ENCODE measurements at places on chromosomes 13 and 19.

GRCh38 chr19:2478278-2478755 lies 2.4 kb downstream of the GADD45B start:
- DNase-seq = peak; percentile 29

- no peak for DNase-seq
Measured at GRCh38 chr13:24280720-24281119, 28.7 kb upstream of the C1QTNF9 start.

DNA sequence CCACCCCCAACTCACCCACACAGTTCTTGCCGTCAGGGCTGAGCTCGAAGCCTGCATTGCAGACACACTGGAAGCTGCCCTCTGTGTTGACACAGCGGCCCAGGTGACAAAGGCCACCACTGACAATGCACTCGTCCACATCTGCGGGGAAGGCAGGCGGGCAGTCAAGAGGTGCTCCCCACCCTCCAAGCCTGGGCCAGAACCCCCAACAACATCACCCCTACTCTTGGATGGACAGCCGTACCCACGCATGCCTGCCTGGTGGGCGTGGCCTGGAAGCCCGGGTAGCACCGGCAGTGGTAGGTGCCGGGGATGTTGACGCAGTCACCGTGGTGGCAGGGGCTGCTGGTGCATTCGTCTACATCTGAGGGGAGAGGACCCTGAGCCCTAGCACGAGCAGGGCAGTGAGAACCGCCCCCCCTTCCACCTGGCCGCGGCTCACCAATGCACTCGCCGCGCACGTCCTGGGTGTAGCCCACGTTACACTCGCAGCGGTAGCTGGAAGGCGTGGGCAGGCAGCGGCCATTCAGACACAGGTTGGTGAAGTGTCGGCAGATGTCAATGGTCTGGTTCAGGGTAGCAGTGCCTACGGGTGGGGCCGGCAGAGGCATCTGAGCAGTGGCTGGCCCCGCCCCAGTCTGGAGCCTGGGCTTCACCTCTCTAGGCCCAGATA lies 13.3 kb downstream of the FBN3 start:
- no peak for DNase-seq

GRCh38 chr19:48123907-48124651 lies 13.5 kb upstream of the PLA2G4C start:
- DNase-seq = no peak

GRCh38 chr19:28737021-28737895 lies 475.7 kb downstream of the UQCRFS1 start:
- DNase-seq = no peak

- no peak for DNase-seq
Measured at GRCh38 chr13:66875264-66875663, 354.9 kb downstream of the PCDH9 start.

DNA sequence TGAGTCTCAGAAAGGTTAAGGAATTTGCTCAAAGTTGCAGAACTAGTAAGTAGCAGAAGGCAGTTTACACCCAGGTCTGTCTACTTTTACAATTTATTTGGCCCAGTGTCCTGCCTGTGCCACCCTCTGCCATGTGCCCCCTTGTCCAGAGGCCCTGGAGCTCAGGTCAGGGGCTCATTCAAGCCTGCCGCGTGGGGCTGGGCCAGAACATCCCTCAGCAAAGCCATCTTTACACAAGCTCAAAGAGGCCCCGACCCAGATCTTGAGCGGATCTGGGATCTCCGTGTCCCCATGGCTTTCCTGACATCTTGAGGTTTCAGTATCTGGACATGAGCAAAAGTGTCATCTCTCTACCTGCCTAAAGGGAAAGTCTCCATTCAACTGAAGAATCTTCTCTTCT lies 76.4 kb upstream of the VSTM2B start:
- no peak for DNase-seq

DNA sequence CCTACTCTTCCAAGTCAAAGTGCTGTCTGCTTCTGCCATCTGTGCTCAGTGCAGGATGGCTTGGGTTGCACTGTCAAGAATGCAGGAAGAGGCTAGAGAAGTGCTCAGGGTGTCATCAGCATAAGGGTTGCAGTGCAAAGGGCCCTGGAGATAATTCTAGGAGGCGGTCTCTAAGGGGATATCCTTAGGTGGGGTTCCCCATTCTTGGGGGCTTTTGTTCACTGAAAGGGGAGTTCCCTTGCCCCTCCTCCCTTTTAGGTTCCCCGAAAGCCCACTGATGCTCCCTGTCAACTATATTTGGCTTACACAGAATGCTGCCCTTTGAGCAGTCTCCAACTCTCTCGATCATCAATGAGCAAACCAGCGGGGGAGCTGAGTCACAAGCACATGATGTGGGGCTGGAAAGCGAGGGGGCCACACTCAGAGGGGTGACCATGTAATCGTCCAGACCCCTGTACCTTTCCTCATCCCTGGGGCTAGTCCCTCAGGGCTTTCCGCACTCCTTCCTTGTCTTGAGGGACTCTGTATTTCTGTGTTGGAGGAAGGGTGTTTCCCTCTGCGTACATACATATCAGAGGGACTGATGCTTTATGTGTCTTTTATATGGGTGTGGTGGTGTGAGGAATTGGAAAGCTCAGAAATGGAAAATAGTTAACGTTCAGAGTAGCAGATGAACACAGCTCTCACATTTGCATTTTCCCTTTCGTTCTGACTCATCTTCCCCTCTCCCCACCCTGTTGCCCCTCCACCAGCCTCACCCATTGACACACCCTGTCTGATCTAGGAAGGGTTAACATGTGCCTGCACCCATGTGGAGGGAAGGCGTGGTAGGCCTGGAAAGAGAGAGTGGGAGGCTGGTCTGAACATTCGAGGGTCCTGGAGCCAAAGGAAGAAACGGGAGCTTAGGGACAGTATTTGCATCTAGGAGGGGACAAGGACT lies 6.7 kb downstream of the ZBTB32 start:
- DNase-seq = no peak

DNA sequence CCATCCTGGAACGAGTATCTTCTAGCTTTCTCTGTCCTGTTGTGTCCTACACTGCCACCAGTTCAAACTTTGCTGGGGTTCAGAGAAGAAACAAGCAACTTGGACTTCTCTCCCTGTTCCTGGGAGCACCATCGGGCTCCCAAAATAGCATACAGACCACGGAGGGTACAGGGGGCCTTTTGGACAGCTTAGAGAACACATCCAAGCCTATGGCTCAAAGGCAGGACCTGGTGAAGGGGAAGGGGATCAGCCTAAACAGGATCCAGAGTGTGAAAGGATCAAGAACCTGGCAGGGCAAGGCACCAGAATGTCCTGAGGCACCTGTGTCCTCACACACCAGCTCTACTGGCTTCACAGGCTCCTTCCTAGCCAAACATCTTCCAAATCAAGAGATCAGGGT lies 1336.5 kb downstream of the UQCRFS1 start:
- DNase-seq = no peak

DNA sequence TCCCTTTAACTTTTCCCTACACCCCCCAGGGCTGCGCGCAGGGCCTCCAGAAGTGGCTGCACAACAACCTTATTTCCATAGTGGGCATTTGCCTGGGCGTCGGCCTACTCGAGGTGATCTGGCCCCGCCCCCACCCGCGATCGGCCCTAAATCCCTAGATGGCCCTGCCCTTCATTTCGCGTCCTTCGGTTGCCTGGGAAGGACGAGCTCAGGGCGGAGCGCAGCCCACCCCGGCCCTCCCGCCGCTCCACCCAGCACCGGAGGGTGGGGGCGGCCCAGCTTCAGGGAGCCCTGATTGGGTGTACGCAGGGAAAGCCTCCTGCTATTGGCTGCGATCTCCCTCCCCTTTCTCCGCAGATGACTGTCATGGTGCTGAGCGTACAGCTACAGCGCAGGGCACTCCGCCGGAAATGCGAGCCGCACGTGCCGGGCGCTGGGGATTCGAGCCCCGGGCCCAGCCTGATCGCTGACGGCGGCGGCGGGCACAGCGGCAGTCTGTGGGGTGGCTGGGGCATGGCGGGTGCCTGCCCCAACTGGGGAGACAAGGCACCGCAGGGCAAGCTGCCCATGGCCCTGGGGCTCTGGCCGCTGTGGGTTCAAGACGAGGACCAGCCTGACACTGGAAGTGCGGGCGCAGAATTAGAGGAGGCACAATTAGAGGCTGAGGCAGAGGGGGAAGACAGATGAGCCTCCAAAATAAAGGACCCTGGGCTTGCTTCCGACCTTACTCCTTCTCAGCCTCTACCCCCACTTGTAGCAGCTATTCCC lies 4.3 kb downstream of the CD37 start:
- no peak for DNase-seq

DNA sequence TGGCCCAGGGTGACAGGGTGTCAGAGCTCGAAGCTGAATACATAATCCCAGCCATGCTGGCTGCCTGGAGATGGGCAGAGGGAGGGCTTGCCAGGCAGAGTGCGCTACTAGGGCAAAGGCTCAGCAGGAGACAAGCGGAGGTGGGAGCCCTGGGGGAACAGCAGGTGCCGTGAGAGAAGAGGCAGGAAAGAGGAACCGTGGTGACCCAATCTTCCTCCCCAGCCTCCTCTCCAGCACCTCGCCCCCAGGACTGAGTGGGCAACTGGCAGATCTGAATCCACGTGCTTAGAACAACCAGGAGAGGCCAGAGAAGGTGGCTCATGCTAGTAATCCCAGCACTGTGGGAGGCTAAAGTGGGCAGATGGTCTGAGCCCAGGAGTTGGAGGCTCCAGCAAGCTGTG lies 11.0 kb upstream of the CCL25 start:
- DNase-seq = no peak

DNA sequence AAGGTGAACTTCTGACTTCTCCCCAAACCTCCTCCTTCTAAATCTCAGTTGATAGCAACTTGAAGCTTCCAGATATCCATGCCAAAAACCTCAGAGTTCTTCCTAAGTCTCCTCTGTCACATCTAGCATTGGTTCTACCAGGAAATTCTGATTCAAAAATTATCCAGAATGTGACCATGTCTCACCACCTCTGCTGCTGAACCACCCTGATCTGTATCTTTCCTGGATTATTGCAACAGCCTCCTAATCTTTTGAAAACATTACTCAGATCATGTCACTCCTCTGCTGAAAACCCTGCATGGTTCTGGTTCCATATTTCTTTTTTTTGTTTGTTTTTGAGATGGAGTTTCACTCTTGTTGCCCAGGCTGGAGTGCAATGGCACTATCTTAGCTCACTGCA lies 78.7 kb upstream of the TNFSF11 start:
- DNase-seq = no peak

DNA sequence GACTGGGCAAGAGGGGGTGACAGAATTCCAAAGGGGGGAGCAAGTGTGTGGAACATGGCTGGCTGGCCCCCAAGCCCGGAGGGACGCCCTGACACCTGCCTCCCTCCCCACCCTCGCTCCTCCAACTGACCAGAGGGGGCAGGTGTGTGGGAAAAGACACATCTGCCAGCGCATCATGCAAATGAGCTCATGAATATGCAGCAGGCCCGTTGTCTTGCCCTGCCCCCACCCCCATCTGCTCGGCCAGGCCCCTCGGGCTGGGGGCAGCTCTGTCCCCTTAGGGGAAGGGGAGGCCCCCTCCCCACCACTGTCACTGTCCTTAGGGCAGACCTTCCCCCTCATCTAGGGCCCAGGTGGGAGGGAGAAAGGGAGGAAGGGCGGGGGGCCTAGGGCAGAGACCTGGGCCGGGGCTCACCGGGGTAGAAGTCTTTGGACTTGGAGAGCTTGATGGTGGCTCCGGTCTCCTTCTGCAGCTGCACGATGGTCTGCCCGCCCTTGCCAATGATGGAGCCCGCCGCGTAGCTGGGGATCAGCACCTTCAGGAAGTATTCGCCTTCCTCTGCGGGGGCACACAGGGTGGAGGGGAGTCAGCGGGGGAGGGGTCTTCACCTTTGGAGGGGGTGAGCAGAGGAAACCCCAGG lies 12.9 kb downstream of the NOVA2 start:
- no peak for DNase-seq

DNA sequence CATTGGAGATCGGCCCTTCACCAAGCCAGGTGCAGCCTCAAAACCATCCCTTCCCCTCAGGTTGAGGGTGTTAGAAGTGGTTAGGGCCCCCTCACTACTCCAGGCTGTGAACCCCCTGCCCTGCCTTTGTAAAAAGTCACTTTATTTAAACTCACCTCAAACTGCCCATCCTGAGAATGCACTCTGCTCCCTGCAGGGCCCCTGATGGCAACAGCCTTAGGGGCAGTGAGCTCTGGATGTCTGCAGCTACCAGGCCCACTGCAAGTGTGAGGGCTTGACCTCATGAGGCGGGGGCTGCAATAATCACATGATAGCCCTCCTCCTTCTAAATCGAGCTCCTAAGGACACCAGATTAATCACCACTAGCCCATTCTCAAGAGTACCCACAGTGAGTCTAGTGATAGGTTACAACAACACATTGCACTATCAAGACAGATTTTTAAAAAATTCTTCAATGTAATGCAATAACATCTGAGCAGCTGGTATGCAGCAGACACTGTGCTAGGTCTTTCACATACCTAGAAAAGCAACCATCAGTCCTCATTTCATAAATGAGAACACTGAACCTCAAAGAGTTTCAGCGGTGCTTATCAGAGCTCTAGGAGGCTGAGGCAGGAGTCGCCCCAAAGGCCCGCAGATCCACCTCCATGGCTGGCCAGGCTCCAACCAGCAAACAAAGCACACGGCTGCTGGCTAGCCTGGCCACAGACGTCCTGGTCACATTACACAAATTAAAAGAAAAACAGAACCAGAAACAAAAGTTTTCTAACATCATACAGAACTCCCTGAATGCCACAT lies 26.0 kb downstream of the SLC7A1 start:
- DNase-seq = no peak

All from activated naive CD4-positive, alpha-beta T cell (primary cell).